Karpas-422 (cell line): ENCODE measurements at places on chromosomes 3 and 15. TPM values are rescaled to one million over a fixed set of nuclear protein-coding genes. Genes with fewer than 3 reads are reported as not detected.

DNA sequence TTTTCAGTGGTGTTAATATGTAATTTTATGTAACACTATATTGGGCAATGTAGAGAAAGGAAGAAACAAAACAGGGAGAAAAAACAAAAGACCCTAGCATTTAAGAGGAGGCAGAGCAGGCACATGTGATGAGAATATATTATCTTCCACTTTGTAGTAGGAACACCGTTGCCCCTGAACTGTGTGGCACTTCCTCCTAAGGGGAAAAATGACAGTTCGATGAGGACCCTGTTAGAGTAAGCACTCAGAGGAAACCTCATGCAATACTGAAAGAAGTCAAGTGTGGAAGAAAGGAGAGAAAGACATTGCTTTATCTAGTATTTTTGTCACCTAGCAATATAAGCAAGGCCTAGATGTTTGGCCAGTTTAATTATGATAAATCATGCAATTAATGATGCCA is 32.2 kb downstream of the ARPP21 start:
- H3K27me3 ChIP-seq = no peaks in the 10 kb centered on the region
- no peak for DNase-seq
- H3K36me3 ChIP-seq = no peaks in the 10 kb centered on the region
- H3K4me1 ChIP-seq = no peaks in the 10 kb centered on the region
- H3K27ac ChIP-seq = no peak overlapping the region

DNA sequence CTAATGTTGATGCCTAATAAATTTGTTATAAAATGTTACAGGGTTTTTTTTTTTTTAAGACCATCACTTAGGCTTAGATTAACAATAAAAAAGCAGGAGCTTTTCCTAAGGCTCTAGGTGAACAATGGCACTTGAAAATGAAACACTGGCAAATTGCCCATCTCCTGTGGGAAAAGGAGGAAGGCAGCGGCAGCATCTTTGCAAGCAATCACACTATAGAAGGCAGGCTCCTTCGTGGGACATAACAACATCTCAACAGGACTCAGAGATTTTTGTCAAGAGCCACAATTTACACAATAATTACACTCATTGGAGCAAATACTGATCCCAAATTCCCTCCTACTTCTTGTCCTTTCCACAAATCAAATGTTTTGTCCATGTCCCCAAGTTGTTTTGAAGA is 646.7 kb downstream of the ROBO2 start:
- H3K4me3 ChIP-seq = no peak overlapping the region
- no peak for DNase-seq
- no peaks in the 10 kb centered on the region for H3K27me3 ChIP-seq
- no peaks in the 10 kb centered on the region; the same call in 1 of the 2 replicates for H3K36me3 ChIP-seq
- peaks cover 56% of the 10 kb centered on the region for H3K4me1 ChIP-seq

- H3K27me3 ChIP-seq = no peaks in the 10 kb centered on the region
- H3K36me3 ChIP-seq = no peaks in the 10 kb centered on the region
- H3K4me3 ChIP-seq = no peak overlapping the region
Observed at GRCh38 chr3:184158404-184158803, 3.2 kb downstream of the DVL3 start.

DNA sequence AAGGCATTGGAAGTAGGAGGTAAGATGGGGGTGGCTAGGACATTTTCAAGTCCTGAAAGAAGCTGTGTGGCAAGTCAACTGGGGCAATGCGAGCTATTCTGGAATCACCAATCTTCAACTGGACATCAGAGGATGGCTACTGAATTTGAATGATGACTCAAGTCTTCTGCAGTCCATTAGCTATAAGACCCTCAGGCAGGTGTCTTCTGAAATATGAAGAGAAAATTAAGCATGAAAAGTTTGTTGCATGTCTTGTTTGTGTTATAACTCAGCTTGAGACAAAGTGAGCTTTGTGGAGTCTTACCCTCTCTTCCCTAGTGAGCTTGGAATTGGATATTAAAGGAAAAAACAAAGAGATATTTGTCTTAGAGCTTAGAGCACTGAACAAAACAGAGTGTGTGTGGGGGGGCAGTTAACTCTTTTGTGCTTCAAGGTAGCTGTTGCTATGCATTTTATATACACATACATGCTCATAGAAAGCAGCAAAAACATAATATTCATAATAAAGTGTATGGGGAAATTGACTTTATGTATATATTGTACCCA is 979.1 kb downstream of the MCTP2 start:
- H3K27ac ChIP-seq = no peak overlapping the region
- H3K27me3 ChIP-seq = no peaks in the 10 kb centered on the region
- DNase-seq = no peak
- no peak overlapping the region for H3K4me3 ChIP-seq

Gene SEMA6D
- total RNA-seq = not detected in 2 replicates

DNA sequence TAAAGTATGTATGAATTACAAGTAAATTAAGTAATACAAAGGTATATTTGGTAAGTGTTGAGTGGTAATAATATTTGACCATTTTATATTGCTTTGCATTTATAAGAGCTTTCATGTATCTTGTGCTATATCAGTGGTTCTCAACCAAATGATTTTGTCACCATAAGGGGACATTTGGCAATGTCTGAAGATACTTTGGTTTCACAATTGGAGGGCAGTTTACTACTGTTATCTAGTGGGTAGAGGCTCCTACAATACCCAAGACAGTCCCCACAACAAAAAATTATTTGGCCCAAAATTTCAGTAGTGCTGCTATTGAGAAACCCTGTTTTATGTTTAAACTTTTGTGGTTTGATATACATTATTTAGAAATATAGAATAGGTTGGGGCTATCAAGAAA is 14.6 kb downstream of the TRPC1 start:
- no peaks in the 10 kb centered on the region for H3K36me3 ChIP-seq
- DNase-seq = no peak
- no peak overlapping the region for H3K27ac ChIP-seq
- no peaks in the 10 kb centered on the region for H3K4me1 ChIP-seq
- no peaks in the 10 kb centered on the region for H3K27me3 ChIP-seq

Gene GABRR3
- not detected in 2 replicates for total RNA-seq

Gene TRIM42
- not detected in 2 replicates for total RNA-seq

GRCh38 chr15:100154338-100154737 is 187.4 kb downstream of the ADAMTS17 start:
- no peak overlapping the region for H3K27ac ChIP-seq
- H3K27me3 ChIP-seq = no peaks in the 10 kb centered on the region
- H3K36me3 ChIP-seq = no peaks in the 10 kb centered on the region
- no peak overlapping the region for H3K4me3 ChIP-seq
- no peaks in the 10 kb centered on the region for H3K4me1 ChIP-seq

Gene SI
- not detected in 2 replicates for total RNA-seq

GRCh38 chr3:187750513-187751123 is 5.3 kb upstream of the BCL6 start:
- peak overlapping the region; percentile 98 for H3K27ac ChIP-seq
- H3K27me3 ChIP-seq = no peaks in the 10 kb centered on the region
- peak; percentile 76 for DNase-seq
- H3K4me3 ChIP-seq = peak overlapping the region; percentile 54

- DNase-seq = no peak
- no peak overlapping the region for H3K27ac ChIP-seq
- H3K4me1 ChIP-seq = no peaks in the 10 kb centered on the region
- no peaks in the 10 kb centered on the region for H3K36me3 ChIP-seq
- 0 out of 2 replicates have a peak, but pooled peaks cover 2% of the 10 kb centered on the region for H3K27me3 ChIP-seq
Observed at GRCh38 chr15:87781959-87782625, 474.4 kb downstream of the NTRK3 start.

- no peaks in the 10 kb centered on the region for H3K27me3 ChIP-seq
- no peak overlapping the region for H3K27ac ChIP-seq
- no peaks in the 10 kb centered on the region for H3K36me3 ChIP-seq
- DNase-seq = no peak
- no peak overlapping the region for H3K4me3 ChIP-seq
Observed at GRCh38 chr3:36197151-36197550, 183.2 kb upstream of the STAC start.

GRCh38 chr3:99013077-99013476 is 111.6 kb upstream of the DCBLD2 start:
- H3K27ac ChIP-seq = peak overlapping the region; percentile 67
- no peaks in the 10 kb centered on the region for H3K27me3 ChIP-seq
- DNase-seq = no peak
- H3K4me1 ChIP-seq = peaks cover 31% of the 10 kb centered on the region
- H3K4me3 ChIP-seq = peak overlapping the region; percentile 28
- no peaks in the 10 kb centered on the region for H3K36me3 ChIP-seq

Gene TMIE
- total RNA-seq = not detected in 2 replicates

GRCh38 chr3:161263057-161263456 is 41.9 kb downstream of the NMD3 start:
- H3K27ac ChIP-seq = no peak overlapping the region
- H3K4me3 ChIP-seq = no peak overlapping the region
- peaks cover 44% of the 10 kb centered on the region for H3K36me3 ChIP-seq
- DNase-seq = no peak
- no peaks in the 10 kb centered on the region for H3K27me3 ChIP-seq

Gene GPR15
- not detected in 2 replicates for total RNA-seq

Gene LMAN1L
- total RNA-seq = 3.3 and 4.3 TPM in 2 replicates

DNA sequence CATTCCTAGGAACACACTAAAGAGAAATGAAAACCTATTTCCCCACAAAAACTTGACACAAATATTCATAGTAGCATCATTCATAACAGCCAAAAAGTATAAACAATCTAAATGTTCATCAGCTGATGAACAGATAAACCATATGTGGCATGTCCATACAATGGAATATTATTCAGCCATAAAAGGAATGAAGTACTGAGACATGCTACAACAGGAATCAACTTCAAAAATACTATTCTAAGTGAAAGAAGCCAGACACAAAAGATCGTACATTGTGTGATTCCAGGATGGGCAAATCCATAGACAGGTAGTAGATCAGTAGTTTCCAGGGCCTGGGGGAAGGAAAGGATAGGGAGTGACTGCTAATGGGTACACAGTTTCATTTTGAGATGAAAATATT is 118.0 kb downstream of the GSK3B start:
- H3K27me3 ChIP-seq = no peaks in the 10 kb centered on the region
- no peaks in the 10 kb centered on the region for H3K36me3 ChIP-seq
- no peak for DNase-seq
- no peaks in the 10 kb centered on the region for H3K4me1 ChIP-seq

DNA sequence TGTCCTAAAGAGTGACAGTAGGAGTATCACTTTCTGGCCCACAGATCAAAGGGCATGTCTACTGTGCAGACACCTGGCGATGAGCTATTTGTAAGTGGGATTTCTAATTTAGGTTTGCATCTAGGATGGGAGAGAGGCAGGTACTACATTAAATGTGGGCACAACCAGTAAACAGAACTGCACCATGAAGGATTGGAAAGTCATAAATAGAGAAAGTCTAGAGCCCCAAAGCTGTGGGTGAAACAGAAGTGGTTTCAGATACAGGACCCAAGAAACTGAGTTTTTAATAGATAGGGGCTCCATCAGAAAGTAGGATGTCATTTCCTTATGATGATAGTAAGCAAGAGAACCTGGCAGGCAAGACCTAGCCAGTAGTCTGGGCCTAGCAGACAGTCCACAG is 35.2 kb upstream of the SPPL2A start:
- no peak overlapping the region for H3K27ac ChIP-seq
- H3K27me3 ChIP-seq = no peaks in the 10 kb centered on the region
- H3K36me3 ChIP-seq = no peaks in the 10 kb centered on the region
- DNase-seq = no peak
- no peak overlapping the region for H3K4me3 ChIP-seq
- H3K4me1 ChIP-seq = no peaks in the 10 kb centered on the region

DNA sequence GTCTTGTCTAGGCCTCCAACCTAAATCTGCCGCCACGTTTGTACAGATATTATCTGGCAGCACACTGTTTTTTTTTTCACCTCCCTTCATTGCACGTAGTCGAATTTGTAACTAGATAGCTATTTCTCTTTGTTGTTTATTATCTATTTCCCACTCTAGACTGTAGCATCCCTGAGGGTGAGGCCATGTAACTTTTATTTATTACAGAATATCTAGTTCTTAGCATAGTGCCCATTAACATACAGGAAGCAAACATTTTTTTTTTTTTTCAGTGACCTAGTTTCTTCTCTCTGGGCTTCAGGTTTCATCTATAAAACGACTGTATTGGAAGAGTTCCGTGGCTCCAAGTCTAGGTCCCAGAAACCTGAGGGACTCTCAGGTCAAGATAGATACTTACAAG is 354.3 kb downstream of the FGF12 start:
- no peaks in the 10 kb centered on the region for H3K4me1 ChIP-seq
- H3K27ac ChIP-seq = no peak overlapping the region
- H3K4me3 ChIP-seq = no peak overlapping the region
- H3K27me3 ChIP-seq = no peaks in the 10 kb centered on the region

DNA sequence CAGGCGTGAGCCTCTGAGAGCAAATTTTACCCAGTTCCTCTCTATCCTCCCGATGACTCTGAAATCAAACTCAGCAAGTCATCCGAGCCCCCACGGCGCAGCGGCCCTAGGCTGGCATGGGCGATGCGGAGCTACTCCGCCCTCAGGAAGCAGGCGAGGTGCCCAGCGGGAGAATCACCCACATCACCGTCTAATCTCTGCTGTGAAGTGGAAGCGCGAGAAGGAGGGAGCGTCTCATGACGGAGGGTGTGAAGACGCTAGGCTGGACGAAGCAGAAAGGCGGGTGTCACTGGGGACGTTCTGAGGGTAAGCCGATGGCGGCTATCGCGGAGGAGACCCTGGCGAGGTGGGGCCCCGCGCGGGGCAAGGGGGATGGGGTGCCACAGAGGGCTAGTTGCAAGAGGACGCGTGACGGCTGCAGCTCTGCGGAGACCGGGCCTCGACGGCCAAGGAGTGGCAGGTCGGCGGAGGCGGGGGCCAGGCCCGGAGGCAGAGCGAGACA is 9.1 kb upstream of the GNAI2 start:
- DNase-seq = peak; percentile 75
- no peaks in the 10 kb centered on the region for H3K36me3 ChIP-seq
- H3K4me1 ChIP-seq = peaks cover 43% of the 10 kb centered on the region
- H3K27ac ChIP-seq = 0 out of 2 replicates have a peak overlapping the region, but pooled peaks have one; percentile 25
- H3K4me3 ChIP-seq = peak overlapping the region; percentile 98
- H3K27me3 ChIP-seq = no peaks in the 10 kb centered on the region

GRCh38 chr15:72162569-72162968 is 35.0 kb downstream of the GRAMD2A start:
- H3K4me1 ChIP-seq = no peaks in the 10 kb centered on the region
- H3K27me3 ChIP-seq = no peaks in the 10 kb centered on the region
- no peak for DNase-seq

DNA sequence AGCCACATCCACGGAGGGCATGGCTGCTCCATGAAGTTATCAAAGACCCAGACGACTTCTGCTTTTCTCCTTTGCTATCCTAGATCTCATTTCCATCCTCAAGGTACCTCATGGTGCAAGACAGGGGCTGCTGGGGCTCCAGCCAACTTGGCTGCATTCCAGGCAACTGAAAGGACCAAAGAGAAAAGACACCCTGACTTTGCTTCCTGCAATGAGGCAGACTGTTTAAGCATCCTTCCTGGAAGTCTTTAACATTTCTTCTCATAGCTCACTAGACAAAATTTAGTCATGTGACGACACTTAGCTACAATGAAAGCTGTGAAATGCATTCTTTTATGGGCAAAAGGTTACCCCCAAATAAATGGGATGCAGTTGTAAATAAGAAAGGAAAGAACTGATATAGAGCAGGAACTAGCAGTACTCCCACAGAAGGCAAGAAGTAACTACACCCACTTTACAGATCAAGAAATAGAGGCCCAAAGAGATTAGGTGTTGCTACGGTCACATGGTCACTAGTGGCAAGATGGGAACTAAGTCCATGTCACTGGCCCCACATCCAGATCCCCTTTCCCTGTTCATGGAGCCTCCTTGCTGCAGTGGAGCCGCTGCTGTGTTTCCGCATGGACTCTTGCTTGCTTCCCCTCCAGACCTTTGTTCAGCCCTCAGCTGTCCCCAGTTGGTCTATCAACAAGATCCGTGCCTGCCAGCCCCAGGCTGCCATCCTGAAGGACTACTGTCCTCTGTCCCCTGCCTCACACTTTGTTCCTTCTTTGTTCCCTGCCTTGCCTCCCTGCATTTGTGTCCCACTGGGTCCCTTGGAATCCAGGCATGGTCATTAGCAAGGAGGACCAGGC is 107.0 kb downstream of the XXYLT1 start:
- no peaks in the 10 kb centered on the region for H3K4me1 ChIP-seq
- no peaks in the 10 kb centered on the region for H3K36me3 ChIP-seq
- no peak overlapping the region for H3K27ac ChIP-seq
- H3K27me3 ChIP-seq = no peaks in the 10 kb centered on the region
- no peak for DNase-seq
